ENCODE measurements at places on chromosomes 11 and 22. TPM values are rescaled to one million over a fixed set of nuclear protein-coding genes. Genes with fewer than 3 reads are reported as not detected.

GLYATL2 gene
- total RNA-seq, result not detected

GRCh38 chr22:45534339-45535192 is 31.9 kb downstream of the FBLN1 start:
- no peaks in the 10 kb centered on the region for H3K27me3 ChIP-seq
- no peak overlapping the region for H3K27ac ChIP-seq
- no peaks in the 10 kb centered on the region for H3K36me3 ChIP-seq
- peaks cover 11% of the 10 kb centered on the region for H3K4me1 ChIP-seq
- no peak overlapping the region for H3K4me3 ChIP-seq
- no peak for DNase-seq

GRCh38 chr11:21798216-21798615 is 394.7 kb upstream of the ANO5 start:
- H3K27me3 ChIP-seq, result no peaks in the 10 kb centered on the region
- no peak for DNase-seq
- no peaks in the 10 kb centered on the region for H3K4me1 ChIP-seq
- H3K4me3 ChIP-seq, result no peak overlapping the region
- H3K36me3 ChIP-seq, result no peaks in the 10 kb centered on the region

DNA sequence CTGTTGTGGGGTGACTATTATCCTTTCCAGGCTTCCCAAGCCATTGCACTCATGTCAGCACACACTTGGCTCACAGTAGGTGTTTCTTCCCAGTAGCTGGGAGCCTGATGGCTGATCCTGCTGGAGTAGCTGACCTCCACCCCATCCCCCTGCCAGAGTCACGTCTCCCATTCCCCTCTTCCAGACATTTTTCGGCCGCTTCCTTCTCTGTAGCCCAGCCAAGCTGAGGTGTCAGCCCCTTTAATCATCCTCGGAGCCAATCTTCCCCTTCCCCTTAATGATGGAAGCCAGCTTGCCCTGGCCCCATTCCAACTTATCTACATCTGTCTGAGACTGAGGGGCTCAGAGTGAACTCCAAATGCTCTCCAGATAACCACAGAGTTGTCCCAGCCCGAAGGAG is 550.7 kb downstream of the MN1 start:
- no peak for DNase-seq
- H3K4me1 ChIP-seq, result peaks cover 3% of the 10 kb centered on the region
- H3K36me3 ChIP-seq, result no peaks in the 10 kb centered on the region
- H3K27ac ChIP-seq, result no peak overlapping the region
- H3K4me3 ChIP-seq, result no peak overlapping the region

GRCh38 chr11:117980280-117980679 is 5.9 kb upstream of the IL10RA start:
- no peak for DNase-seq
- no peaks in the 10 kb centered on the region for H3K27me3 ChIP-seq
- no peaks in the 10 kb centered on the region for H3K36me3 ChIP-seq

All from psoas muscle (tissue), 8 donors.